Suprapubic skin (tissue), 4 donors: ENCODE measurements at places on chromosomes 5 and 9.

DNA sequence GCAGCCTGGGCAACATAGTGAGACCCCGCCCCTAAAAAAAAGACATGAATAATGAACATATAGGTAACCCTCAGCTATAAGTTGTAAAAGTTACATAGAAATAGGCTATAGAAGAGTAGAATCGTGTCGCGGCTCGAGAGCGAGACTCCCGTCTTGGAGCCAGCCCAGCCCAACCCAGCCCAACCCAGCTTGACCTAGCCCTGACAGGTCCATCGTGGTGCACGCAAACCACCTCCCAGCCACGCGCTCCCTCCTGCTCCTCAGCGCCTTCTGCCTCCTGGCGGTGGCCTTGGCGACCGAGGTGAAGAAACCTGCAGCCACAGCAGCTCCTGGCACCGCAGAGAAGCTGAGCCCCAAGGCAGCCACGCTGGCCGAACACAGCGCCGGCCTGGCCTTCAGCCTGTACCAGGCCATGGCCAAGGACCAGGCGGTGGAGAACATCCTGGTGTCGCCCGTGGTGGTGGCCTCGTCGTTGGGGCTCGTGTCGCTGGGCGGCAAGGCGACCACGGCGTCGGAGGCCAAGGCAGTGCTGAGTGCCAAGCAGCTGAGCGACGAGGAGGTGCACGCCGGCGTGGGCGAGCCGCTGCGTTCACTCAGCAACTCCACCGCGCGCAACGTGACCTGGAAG is 10.8 kb downstream of the KIF24 start:
- DNase-seq: no peak

DNA sequence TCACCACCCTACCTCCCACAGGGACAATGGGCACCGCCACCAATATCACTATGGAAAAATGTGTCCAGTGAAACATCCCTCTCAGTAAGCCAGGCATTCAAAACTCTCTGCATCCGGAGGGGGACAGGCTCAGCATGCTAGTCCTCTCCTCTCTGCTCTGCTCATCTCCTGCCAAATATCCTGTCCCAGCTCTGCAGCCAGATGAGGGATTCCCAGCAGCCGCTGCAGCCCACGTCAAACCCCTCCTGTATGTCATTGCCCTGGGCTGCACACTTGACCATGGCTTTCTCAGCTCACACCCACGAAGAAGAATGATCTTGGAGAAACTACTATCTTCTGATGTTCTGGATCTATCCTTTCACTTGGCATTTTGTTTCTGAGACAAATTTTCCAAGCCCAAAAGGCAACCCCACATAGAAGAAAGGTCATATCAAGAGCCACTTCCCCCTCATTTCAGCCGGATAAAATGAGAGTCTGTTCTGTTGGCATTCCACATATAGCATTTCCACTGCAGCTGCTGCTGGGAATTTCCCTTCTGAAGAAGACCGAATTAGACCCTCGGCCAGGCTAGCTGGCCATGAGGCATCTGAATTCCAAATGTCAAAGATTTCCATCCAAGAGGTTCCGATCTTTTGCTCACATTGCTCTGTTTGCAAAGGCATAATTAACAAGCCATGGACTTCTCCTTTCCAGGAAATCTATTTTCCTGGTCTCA is 338.0 kb downstream of the ACTL7B start:
- no peak for DNase-seq

GRCh38 chr5:130234816-130235215 is 330.6 kb downstream of the CHSY3 start:
- DNase-seq: no peak

DNA sequence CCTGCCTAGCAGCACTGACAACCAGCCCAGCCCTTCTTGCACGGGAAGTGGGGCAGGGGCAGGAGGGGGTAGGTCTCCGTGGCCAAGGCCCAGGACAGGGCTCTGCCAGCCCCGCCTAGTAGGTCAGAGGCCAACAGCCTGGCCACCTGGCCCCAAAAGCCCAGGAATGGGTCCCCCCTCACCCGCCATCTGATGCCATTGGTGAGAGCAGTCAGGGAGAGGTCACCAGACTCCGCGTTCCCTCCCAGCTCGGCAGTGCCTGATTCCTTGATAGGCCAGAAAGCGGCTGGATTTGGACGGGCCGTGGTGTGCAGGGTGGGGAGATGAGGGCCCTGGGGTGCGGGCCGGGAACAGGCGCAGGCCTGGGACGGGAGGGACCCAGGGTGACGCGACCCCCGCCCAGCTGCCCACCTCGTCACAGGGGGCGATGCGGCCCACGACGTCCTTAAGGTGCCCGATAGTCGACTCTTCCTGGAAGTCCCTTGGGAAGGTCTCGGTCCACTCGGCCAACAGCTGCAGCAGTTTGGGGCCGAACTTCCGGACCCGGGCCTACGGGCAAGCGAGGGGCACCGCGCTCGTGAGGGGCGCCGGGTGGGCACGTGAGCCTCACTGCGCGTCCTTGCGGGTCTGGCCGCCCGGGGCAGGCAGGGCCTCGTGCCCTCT is 64.5 kb upstream of the RNF130 start:
- DNase-seq: peak; percentile 50

- no peak for DNase-seq
These were observed 25.7 kb downstream of the GADD45G start for GRCh38 chr9:89630508-89630907.

- no peak for DNase-seq
These were observed 137.3 kb downstream of the FAM114A2 start for GRCh38 chr5:153901449-153901848.

DNA sequence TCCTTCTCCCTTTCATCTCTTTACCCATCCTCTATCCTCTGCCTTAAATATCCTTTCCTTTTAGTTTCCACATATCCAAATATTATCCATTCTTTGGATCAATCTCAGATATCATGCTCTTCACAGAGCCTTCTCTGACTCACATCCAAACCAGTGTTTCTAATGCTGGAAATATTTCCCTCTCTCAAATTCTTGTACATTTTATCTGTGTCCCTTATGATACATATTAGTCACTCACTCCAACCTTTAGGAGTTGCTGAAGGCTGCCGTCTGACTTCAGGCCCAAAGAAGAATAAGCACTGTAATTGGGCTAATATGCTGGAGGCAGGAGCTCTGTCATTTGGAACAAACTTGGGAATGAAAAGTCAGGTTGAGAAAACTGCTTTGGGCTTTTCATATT is 156.4 kb upstream of the RUSC2 start:
- no peak for DNase-seq

DNA sequence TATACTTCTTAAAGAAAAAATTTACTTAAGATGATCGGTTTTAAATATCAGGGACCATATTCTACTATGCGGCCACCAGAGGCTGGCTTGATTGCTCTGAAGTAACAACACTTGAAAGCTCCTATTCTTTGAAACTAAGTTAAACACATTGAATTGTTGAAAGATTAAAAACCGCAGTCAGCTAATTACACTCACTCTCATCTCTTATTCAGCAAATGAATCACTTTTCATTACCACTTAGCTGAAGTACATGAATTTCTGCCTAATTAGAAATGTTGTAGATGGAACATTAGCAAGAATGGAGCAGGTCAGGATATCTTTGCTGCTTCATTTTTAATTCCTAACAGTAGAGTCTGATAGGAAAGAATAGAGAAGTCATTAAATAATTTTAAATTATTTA is 42.3 kb downstream of the LSM11 start:
- DNase-seq: no peak

DNA sequence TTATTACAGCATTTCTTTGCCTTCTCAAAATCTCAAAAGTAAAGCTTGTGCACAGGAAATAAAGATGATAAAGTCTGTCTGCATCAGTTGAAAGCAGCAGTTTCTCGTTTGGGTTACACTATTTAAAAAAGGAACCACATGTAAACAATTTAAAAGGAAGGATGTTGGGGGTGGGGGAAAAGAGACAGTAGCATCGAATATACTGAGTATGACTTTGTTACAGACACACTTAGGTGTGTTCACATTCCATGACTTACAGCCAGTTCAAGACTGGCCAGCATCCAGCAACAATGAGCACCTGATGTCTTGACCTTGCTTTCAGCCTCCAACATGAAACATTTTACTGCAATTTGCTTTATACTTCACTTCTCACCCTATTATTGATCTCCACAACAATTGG is 8.7 kb downstream of the GAPT start:
- DNase-seq: no peak

- DNase-seq: no peak
These were observed 7.6 kb upstream of the GPBP1 start for GRCh38 chr5:57166276-57166675.

DNA sequence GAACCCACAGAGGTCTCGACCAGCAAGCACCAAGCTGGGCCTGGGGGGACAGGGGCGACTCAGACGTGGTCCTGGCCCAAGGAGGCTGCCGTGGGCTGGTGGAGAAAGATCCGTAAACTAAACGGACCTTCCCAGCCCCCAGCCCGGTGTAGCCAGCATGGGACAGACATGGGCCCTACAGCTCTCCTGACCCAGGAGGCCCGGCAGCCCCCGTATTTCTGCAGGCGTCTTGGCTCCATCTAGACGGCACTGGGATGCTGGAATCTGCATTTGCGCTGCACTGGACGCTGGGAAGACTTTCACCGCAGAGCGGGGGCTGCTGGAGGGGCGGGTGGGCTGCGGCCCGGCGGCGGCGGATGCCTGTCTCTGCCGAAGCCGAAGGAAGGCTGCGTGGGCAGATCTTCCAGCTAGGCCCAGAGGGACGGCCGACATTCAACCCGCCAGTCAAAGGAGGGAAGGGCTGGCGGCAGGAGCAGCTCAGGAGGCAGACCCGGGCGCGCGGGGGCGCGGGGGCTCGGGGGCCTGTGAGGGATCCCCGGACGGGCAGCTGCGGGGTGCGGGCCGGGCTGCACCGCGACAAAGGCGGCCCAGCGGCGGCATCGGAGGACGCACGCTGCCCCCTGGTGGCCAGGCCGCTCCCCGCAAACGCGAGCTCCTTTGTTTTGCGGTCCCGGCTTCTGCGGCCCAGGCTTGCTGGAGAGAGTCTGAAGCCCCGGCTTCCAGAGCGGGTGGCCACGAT is 266.2 kb downstream of the NSG2 start:
- no peak for DNase-seq

- DNase-seq: no peak
These were observed 240.1 kb upstream of the GRAMD2B start for GRCh38 chr5:126182971-126183695.

- DNase-seq: no peak
These were observed 87.0 kb upstream of the TNC start for GRCh38 chr9:115204904-115205453.
